ENCODE measurements at places on chromosomes 4 and X.
A peak's percentile ranks its signal among the peaks of the same experiment; 100 is the strongest.

- DNase-seq = no peak
These were observed 152.1 kb upstream of the TENM3 start for GRCh38 chr4:182091128-182091527.

- peak; percentile 50 for DNase-seq
These were observed 93.2 kb downstream of the WFS1 start for GRCh38 chr4:6362896-6363295.

GRCh38 chr4:154686838-154687237 is 57.0 kb upstream of the LRAT start:
- no peak for DNase-seq

DNA sequence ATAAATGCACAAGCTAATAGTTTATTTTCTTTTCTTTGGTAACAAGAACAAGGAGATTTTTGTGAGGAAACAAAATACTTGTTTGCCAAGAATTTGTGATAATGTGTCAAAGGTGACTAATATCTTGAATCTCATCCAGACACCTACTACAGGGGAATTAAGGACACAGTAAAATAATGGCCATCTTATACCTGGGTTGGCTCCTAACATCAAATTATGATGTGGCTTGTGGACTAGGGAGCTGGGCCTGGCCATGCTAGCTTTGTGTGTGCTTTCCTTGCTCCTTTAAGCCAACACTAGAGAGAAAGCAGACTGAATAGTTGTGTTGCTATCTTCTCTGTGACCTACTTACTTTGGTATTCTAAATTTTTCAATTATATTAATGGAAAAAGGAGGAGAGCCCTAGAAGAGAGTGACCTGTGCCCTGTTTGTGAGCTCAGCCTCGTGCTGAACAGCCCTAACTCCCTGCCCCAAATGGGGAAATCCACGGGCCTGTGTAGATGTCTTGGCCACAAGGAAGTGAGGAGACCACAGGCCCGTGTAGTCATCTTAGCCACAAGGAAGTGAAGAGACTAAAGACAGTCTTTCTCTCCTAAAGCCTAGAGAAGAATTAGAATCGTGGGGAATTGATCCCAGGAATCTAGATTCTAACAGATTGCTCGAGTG is 23.3 kb downstream of the ARHGAP24 start:
- DNase-seq = peak; percentile 10

GRCh38 chrX:140389331-140389730 is 115.5 kb downstream of the SOX3 start:
- no peak for DNase-seq

DNA sequence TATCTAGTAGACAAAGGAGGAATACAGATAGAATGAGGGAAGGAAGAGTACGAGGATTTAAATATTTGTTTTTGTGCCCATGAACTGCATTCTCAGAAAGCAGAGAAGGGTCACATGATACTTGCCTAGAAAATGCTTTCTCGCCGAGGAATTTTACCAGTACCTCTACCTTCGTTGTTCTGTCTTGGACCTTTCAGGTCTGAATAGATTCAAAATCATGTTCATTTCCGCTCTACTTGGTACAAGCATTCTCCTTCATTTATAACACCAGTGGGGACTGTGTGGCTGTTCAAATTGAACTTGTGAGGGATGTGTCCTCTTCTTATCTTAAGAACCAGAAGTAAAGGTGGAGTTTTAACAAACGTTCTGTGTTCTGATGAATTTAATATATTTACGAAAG is 1.9 kb downstream of the USP38 start:
- no peak for DNase-seq

DNA sequence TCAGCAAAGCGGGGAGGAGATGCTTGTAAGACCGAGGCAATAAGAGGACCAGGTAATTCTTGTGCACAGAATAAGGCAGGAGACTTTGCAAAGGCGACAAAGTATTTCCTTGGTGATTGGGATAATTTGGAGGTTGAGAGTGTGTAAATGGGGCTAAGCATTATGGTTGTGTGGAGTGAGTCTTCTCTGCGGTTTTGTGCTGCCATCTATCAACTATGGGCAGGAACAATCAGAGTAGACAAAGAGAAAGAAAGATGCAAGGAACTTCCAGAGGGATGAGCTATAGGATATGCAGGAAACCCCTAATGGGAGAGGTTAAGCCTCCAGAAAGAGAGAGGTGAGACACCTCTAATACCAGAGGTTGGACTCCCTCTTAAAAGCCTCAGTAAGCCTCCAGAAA is 339.8 kb downstream of the PAPSS1 start:
- no peak for DNase-seq
